Activated CD8-positive, alpha-beta memory T cell treated with anti-CD3 and anti-CD28 coated beads, Interleukin-2, amount 50 U/mL, for 4 hours (primary cell): ENCODE measurements at places on chromosomes 3 and 15.

- DNase-seq = no peak
Observed at GRCh38 chr15:61227950-61228936, 859 bp downstream of the RORA start.

DNA sequence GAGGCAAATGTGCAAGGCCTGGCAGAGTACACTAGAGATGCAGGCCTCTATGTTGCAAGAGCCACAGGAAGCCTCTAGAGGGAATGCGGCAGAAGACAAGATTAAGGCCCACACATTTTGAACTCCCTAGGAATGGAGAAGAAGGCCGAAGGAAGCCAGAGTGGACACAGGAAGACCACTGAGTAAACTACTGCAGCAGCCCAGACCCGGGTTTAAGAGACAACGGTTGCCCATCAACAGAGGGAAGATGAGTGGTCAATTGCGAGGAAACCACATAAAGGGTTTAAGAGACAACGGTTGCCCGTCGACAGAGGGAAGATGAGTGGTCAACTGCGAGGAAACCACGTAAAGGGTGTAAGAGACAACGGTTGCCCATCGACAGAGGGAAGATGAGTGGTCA, 14.6 kb downstream of the CHSY1 start:
- no peak for DNase-seq

DNA sequence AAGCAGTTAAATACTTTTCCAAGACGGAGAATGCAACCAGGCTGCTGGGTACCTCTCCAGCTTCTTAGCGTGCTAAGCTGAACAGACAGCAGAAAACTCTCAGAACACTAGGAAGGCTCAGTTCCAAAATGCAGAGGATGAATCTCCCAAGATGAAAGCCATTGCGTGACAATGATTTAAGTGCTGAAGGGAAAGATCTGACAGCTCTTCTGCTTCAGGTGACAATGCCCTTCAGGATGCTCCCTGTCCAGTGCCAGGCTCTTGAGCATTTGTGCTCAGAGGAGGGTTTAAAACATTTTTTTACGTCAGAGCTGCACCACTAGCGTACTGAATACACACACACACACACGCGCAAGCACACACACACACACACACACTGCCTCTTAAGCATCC, 26.3 kb downstream of the ARHGEF3 start:
- no peak for DNase-seq

DNA sequence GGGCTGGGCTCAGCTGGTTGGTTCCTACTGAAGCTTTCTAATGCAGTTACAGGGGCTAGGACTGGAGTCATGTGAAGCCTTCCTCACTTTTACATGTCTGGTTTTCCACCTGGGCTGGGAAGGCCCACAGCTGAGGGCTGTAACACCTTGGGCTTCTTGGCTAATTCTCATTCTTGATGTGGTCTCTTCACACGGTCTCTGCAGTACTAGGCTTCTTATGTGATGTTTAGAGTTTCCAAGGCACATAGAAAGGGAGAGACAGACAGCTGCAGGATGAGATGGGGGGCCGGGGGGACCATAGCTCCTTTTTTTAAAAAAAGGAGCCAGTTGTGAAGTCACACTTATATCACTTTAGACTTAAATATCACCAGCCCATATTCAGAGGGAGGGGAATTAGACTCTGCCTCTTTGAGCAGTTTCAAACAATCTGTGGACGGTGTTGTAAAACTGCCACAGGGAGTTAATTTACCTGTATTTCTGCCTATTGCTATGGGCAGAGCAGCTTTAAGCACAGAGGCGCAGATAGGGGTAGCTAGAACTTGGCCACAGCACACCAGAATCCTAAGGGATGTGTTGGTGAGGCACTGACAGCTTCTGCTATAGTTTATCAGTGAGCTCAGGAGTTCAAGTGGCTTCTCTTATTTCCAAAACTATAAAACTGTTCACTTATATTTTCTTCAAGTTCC, 46.7 kb downstream of the NKIRAS1 start:
- no peak for DNase-seq

- DNase-seq = no peak
Observed at GRCh38 chr3:39757307-39757706, 52.1 kb upstream of the MYRIP start.

- DNase-seq = no peak
Observed at GRCh38 chr3:37577697-37578096, 284.0 kb upstream of the CTDSPL start.

DNA sequence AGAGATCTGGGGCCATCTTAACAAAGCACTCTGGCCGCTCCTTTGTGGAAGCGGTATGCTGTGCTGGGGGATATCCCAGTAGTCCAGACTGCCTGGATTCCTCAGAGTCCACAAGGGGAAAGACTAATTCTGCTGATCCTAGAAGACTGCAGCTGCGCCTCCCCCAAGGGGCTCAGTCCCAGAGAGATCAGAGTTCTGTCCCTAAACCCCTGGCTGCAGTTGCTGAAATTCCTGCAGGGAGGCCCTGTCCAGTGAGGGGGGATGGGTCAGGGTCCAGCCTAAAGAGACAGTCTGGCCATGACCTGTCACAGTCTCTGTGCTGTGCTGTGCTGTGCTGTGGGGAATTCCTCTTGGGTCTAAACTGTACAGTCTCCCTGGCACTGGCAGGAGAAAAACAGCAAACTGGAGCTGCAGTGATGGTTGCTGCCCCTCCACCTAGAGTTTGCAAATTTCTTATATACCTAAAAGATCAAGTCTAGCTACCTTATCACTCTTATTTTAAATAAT, 575.1 kb upstream of the UBE2E2 start:
- DNase-seq = no peak
